ENCODE measurements at places on chromosomes 3 and 15.

DNA sequence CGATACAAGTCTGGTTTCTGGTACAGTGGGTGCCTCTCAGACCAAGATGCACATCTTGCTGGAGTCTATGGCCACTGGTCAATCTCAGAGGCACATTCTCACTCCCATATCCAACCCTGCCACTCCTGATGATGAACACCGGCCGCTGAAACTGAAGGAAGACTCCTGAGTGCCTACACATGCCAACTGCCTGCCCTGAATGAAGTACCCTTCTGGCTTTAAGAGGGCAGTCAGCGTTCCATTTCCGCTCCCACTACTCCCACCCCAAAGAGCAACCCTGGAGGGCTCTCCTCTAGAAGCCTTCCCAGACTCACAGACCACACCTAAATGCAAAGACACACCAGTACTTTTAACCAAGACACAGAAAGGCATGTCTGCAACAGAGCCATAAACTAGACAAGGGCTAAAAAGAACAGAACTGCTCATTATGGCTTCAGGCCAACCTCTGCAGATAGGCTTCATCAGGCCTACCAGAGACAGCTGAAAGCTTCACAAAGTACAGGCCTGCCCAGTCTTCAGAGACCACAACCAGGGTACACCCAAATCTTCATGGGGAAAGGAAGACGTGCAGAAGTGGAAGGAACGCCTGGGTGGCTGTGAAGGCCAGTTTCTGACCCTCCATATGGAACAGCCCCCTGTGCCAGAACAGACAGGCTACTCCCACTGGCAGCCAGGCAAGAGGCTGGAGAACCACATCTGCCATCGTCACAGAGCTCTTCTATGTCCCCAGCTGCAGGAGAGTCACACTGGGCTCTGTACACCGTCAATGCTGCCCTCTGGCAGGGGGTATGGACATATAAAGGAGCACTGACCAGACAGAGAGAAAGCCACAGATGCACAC, 14.3 kb downstream of the ANP32A start:
- DNase-seq = no peak

DNA sequence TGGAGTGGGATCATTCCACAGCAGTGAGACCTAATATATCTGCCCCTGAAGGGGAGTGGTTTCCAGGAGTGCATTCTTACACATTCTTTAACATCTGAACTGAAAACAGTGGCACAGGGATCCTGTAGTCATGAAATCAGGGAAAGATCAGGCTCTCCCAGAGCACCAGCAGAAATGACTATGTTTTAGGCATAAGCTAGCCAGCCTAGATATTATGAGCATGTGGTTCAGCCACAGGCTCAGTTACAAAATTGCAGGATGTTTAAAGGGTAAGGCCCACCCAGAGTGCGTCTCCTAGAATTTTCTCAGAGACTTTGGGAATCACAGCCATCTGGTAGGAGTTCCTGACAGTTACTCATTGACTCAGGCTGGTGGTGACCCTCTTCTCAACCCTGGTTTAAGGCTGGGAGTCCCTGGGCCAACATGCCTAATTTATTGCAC, 20.9 kb downstream of the FSTL1 start:
- DNase-seq = no peak

DNA sequence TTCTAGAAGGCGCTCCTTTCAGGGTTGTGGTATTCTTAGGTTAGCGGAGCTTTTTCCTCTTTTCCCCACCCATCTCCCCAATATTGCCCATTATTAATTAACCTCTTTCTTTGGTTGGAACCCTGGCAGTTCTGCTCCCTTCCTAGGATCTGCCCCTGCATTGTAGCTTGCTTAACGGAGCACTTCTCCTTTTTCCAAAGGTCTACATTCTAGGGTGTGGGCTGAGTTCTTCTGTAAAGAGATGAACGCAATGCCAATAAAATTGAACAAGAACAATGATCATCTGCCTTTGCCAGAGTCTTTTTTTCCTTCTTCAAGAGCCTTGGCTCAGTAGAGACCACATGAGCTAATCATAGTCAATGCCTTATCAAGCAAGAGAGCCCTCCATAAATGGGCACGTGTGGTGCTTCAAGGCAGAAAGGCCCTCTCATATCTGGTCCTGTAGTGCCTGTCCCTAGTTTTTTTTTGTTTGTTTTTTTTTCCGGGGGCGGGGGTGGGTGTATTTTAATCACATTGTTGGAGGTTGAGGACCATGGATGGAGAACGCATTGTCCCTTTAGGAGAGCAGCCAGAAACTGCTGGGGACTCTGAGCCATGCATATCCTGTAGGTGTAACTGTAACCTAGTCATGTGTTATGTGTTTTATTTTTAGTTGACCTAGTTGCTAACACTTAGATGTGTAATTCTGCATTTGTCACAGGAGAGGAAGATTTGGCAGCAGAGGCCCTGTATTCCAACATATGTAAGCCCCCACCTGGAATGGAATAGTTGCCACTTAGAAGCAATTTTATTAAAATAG, 64.7 kb upstream of the ACAD9 start:
- no peak for DNase-seq

GRCh38 chr3:128081226-128081625, 29.0 kb downstream of the SEC61A1 start:
- no peak for DNase-seq

GRCh38 chr3:188656196-188656982, 502.4 kb downstream of the LPP start:
- no peak for DNase-seq

DNA sequence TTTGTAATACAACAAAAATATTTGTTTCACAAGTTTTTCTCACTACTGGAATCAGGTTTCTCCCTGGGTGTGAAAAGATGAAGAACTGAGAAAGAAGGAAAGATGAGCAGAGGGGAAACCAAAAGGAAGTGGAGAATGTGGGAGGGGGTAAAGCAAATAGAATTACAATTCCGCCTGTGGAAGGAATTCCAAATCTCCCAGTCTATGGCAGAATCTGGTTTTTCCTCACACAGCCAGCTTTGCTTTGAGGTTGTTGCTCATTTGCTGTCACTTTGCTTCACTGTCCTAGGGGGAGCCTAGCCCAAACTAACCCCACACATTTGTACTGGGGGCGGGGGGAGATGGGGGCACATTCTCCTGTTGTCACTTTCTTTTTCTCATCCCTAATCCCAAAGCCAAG, 43.9 kb downstream of the RPL22L1 start:
- no peak for DNase-seq

GRCh38 chr3:66107855-66108254, 69.1 kb upstream of the MAGI1 start:
- no peak for DNase-seq

GRCh38 chr15:74171965-74172541, 1.5 kb upstream of the ISLR start:
- DNase-seq = no peak

GRCh38 chr3:164208821-164209220, 869.5 kb downstream of the SI start:
- no peak for DNase-seq

DNA sequence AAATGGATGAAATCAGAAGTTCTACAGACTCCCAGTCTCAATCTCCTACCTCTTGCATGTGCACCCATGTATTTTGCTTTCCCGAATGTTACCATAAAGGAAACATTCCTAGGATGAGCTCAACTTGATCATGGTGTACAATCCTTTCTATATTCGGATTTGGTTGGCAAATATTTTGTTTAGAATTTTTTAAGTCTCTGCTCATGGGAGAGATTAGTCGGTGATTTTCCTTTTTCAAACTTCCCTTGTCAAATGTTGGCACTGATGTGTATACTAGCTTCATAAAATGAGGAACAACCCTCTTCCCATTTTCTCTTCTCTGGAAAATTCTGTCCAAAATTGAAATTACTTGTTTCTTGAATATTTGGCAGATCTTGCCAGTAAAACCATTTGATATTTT, 317.6 kb upstream of the RASGRP1 start:
- no peak for DNase-seq

DNA sequence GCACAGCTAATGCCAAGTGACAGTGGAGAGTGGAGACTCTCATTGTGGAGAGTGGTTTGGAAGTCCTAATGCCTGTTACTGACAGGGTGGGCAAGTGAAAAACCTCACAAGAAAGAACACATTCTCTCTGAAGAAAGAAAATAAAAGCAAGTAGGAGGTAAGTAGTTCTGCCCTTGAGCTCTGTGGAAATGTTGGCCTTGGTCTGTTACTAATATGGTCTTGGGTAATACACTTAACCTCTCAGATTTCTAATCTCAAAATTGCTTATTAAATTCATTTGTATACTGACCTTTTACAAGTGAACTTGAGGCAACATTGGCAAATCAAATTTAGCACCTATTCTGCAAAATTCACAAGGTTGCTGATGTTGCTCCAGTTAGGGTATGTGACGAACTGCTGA, 291.6 kb upstream of the CBLB start:
- DNase-seq = no peak

DNA sequence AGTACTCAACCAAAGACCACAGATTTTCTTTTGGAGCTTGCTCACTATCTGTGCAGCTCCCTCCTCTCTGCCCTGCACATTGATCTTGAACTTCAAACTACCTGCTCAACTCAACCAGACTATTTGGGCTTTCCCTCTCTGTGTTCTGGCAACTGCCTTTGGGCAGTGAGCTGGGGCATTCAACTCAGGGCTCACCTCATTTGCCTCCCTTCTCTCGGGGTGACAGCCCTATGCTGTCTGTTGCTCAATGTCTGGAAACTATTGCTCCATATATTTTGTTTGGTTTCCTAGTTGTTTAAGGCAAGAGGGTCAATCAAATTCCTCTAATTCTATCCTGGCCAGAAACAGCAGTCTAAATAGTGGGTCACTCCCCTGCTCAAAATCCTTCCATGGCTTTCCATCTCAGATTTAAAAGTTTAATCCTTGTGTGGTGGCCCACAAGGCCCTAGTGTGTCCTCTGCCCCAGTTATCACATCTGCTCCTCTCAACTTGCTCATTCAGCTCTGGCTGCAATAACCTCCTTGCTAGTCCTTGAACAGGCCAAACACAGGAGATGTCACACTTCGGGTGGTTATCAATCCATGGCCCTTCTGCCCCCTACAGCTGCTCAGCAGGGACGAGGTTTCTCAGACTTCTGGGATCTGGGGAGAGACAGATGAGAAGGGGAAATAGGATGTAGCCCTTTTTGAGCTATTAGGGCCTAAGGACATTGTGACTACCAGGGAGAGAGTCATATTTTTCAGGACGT, 67.8 kb downstream of the SNRK start:
- DNase-seq = no peak

DNA sequence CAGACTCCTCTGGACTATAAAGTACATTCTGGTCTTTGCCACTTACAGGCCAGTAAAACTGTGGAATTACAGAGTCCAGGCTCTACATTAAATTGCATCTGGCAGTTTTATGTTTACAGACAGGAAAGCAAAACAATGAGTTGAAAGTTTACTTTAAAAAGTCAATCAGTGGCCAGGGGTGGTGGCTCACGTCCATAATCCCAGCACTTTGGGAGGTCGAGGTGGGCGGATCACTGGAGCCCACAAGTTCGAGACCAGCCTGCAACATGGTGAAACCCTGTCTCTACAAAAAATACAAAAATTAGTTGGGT, 53.8 kb downstream of the TM4SF4 start:
- no peak for DNase-seq

DNA sequence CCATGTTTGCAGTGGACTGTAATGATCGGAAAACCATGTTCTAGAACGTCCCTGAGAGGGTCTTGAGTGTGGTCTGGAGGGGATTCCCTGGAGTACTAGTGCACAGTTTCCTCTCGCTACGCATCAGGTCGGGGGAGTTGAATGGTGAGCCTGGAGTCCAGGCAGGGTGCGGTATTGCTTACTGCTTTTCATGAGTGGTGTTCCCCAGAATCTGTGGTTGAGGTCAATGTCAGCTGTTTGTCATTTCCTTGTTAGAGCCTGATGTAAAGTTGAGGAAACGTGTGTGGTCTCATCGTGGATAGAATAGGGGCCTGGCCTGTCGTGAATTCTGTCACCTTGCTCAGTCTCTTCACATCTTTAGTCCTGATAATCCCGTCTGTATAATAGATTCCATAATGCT, 328.2 kb upstream of the LRRFIP2 start:
- peak; percentile 24 for DNase-seq

DNA sequence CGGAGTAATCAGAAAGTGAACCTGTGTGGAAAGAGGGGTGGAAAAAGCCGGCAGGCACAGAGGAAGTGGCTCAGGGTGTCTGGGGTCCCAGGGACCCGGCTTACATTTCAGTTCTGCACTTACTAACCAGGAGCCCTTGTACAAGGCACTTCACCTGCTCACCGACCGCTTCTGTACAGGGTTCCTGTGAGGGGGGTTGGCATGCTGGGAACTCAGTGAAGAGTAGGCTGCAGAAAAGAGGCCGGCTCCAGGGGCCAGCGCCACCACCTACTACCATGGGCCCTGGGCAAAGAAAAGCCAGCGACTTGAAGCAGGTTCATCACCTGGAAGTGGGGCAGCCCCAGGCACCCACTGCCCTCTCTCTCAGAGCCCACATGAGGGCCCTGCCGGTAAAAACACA, 6.2 kb downstream of the STIMATE start:
- DNase-seq = no peak

GRCh38 chr3:13007251-13007941, 65.8 kb downstream of the IQSEC1 start:
- DNase-seq = no peak

DNA sequence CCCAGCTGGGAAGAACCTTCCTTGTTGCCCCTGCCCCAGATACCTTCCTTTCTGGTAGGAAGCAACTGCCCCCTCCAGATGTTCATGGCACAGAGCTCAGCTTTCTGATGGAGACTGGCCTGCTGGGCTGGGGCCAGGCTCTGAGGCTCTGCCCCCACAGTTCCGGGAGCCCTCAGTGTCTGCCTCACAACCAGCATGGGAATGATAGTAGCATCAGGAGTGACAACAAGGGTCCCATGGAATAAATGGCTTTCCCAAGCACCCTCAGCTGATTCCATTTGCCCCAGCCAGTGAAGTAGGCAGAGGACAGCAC, 65.6 kb upstream of the IQSEC1 start:
- DNase-seq = no peak

DNA sequence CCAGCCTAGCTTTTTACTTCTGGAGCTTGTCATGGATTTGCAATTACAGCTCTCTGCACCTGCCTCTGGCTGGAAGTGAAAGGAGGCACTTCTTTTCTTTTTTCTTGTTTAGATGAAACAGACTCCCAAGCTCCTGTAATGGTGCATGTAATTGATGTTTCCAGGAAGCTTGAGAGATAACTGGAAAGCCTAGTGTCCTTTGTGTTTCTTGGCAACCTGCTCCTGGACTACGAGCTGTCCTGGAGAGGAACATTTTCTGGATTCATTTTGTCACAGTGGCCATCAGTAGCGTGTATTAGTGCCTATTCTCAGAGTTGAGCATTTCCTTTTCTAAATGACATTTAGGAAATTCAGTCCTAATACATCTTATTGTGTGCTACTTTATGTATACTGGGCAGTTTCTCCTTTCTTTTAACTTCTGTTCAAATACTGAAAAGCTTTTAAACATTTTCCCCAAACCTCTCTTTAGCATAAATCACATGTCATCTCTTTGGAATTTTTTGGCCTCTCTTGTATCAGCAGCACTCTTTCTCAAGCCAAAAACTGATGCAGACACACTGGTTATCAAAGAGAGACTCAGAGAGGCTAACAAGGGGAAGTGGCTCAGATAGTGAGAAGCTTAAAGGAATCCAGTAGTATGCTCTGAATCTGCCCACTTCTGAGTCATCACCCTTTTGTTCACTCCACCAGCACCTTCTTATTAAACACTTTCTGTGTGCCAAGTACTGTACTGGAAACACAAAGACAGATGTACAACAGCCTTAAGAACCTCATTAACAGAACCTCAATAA, 62.6 kb upstream of the SLC2A2 start:
- DNase-seq = no peak

Measured in KBM-7 (cell line).